ENCODE measurements at places on chromosomes 7 and 10.

DNA sequence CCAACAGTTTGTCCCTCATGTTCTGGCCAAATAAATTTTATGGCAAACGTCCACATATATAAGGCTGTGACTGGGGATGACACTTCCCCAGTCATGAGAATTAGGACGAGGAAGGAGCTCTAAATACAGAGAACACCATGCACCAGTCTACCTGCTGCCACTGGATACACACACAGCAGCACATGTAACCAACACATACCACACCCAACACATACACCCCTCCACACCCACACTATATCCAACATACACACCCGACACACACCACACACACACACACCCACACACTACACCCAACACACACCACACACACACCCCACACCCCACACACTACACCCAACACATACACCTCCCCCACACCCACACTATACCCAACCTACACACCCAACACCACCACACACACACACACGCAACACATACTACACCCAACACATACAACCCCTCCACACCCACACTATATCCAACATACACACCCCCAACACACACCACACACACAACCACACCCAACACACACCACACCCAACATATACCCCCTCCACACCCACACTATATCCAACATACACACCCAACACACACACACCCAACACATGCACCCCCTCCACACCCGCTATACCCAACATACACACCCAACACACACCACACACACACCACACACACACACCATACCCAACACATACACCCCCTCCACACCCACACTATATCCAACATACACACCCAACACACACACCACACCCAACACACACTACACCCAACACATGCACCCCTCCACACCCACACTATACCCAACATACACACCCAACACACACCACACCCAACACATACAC lies 74.1 kb downstream of the HIPK2 start:
- DNase-seq = no peak

GRCh38 chr7:55250313-55250712 lies 114.8 kb upstream of the LANCL2 start:
- no peak for DNase-seq

DNA sequence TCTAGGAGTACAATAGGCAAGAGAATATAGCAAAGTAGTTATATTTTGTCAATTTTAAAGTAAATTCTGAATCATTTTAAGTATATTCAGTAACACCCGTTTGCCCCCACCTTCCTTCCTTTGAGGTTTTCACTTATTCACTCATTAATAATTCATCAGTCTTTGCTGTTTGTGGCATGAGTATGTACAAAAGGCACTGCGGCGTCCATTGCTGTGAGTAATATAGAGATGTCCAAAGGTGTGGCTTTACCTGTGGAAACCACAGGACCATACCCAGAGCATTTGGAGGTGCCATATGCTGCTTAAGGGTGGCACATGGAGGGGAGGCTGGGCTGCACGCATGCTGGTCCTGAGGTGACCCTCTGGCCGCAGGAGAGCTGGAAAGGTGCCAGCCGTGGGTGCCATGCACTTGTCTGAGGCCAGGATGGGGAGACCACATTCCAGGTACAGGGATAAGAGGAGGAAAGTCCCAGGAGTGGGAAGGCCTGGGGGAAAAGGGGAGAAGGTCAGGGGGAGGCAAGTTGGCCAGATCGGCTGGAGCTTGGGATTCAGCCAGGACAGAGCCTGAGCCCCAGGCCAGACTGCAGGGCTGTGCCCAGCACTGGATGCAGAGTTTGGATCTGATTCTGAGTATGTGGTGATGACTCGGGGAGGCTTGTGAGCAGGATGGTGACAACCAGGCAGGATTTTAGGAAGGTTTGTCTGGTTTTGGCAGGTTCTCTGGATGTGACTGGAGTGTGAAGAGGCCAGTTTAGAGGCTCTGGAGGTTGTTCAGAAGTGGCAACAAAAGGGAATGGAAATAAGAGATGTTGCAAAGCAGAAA lies 223.4 kb downstream of the MGMT start:
- DNase-seq = no peak

DNA sequence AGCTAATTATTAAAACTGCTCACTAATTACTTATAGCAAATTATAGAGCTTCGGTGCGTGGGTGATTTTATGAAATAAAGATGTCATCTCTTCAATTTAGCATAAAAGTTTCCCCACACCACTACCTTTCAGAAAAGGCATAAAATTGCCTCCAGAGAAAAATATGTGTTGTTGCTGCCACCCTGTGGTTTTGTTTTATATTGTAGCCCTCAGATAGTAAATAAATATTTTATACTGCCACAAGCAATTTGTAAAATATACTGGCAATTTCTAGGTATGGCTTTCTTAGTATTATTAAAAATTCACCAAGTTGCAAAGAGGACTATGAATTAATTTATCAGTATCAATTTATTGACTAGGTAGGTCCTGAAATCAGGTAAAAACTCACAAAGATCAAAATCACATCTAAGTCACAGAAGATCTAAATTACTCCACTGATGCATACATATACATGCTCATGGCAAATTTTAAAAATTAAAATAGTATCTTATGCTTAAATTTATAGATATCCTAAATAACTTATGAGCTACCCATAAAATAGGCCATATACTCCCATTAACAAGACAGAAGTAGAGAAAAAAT lies 26.5 kb downstream of the ASNS start:
- no peak for DNase-seq
